ENCODE measurements at places on chromosomes 2 and 18. TPM values are rescaled to one million over a fixed set of nuclear protein-coding genes. Genes with fewer than 3 reads are reported as not detected.

ANKRD62 gene
- polyA plus RNA-seq, result not detected

KRTCAP3 gene
- 2.4 TPM for polyA plus RNA-seq

ASXL3 gene
- polyA plus RNA-seq, result 6.9 TPM

DNA sequence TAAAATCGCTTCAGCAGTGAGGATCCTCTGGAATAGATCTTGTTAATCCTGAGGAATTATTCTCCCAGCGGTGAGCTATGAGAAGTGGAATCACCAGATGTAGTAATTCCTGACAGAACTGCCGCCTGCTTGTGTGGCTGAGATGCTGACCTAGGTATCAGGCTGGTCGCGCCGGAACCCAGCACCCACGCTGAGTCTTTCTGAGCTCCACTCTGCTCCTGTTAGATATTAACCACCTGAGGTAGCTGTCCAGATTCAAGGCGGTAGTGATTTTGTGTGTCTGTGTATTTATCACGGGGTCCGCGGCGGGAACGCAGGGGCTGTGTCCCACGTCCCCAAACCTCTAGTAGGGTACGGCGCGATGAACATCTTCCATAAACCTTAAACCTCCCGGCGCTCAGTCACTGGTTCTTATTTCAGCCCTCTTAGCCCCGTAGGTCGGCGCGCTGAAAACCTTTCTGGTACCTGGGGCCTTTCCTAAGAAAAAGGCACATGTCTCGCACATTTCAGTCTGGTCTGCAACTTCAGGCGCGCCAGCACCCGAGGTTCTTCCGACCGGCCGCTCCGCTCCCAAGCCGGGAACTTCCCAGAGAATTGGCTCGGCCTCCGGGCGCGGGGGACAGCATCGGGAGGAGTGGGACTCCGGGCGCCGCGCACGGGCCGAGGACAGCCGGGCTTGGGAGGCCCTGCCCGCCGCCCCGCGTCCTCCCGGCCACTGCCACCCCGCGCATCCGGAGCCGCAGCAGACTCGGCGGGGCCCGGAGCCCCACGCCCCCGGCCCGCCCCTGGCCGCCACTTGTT lies 542 bp upstream of the CNNM3 start:
- DNase-seq, result peak; percentile 60

GRCh38 chr2:198259496-198259895 lies 455.1 kb downstream of the PLCL1 start:
- no peak for DNase-seq

DNA sequence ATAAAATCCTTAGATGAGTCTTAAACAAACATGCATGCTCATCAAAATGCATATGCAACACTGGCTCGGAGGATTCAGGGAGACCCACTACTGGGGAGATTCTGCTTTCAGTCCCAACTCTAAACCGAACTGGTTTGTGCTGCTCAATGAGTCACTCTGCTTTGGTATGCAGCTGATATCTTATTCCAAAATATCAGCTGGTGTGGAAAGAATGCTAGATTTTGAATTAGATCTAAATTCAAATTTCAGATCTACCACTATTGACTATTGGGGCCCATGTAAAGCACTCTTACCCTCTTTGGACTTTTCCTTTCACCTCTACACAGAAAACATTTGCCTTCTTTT lies 39.2 kb upstream of the TTN start:
- no peak for DNase-seq

GRCh38 chr2:240393831-240394410 lies 41.5 kb upstream of the GPC1 start:
- DNase-seq, result no peak

GRCh38 chr2:4992226-4992625 lies 700.0 kb upstream of the SOX11 start:
- no peak for DNase-seq

- DNase-seq, result no peak
Observed at GRCh38 chr2:46800625-46801349, 114.8 kb downstream of the MCFD2 start.

DNA sequence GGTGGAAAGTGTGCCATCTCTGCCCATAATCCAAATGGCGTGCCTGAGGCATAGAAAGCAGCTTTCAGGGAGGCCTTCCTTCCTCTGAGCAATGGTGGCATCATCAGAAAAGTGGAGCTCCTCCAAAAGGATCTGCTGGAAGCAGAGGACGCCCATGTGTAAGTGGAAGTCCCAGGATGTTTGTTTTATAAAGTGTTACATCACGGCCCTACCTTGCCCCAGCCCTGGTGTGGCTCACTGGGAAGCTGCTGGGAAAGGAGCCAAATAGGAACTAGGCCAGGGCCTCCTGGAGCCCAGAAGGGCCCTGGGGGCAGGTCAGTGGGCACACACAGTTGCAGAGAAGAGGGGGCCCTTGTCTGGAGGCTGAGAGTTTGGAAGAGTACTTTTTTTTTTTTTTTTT lies 4.2 kb upstream of the ODC1 start:
- DNase-seq, result no peak

DNA sequence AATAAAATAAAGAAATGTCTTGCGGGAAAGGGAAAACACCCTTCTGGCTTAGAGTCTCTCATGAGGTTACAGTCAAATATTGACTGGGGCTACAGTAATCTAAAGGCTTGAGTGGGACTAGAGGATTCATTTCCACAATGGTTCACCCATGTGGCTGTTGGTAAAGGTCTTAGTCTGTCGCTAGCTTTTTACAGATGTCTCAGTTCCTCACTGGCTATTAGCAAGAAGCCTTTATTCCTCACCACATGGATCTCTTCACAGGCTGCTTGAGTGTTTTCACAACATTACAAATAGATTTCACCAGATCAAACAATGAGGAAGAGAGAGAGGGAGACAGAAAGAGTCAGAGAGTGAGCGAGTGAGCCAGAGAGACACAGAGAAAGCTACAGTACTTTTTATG lies 8.3 kb upstream of the ZC3H15 start:
- no peak for DNase-seq

GRCh38 chr18:74139411-74139810 lies 8.2 kb downstream of the FBXO15 start:
- DNase-seq, result no peak

DNA sequence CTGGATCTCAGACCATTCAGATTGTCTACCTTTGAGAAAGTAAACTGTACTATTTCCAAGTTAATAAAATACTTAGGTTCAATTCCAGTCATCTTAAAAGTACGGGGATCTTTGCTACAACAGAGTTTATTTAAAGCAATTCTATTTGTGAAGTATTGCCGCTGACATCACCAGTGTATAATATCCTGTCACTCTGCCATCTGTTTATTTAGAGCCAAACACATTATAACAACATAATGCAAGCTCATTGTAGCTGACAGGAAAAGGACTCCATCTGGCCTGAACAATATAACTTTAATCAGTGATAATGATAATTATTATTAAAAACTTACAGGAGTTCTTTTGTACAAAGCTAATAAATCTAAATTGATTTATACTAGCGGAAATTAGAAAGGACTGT lies 786.8 kb downstream of the ERBB4 start:
- peak; percentile 28 for DNase-seq

GRCh38 chr2:77552956-77553355 lies 30.8 kb upstream of the LRRTM4 start:
- no peak for DNase-seq
